Upper lobe of left lung (tissue), 6 donors: ENCODE measurements at places on chromosomes 4 and X. TPM values are rescaled to one million over a fixed set of nuclear protein-coding genes. Genes with fewer than 3 reads are reported as not detected.

DNA sequence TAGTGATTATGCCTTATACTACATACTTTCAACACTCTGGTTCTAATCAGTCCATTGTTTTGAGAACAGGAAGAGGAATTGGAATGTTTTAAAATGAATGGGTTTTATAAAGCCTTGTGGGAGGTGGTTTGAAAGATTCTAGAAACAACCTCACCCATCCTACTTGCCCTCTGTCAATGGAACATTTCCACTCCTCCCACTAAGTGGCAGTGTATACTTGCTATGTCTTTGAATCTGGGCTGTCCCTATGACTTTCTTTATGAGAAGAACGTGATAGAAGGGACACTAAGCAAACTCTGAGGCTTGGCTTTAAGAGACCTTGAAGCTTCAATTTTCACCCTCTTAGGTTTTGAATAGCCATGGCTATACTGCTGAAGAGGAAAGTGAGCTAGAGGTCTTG, 611.2 kb downstream of the PPP4R3C start:
- no peak for DNase-seq

DNA sequence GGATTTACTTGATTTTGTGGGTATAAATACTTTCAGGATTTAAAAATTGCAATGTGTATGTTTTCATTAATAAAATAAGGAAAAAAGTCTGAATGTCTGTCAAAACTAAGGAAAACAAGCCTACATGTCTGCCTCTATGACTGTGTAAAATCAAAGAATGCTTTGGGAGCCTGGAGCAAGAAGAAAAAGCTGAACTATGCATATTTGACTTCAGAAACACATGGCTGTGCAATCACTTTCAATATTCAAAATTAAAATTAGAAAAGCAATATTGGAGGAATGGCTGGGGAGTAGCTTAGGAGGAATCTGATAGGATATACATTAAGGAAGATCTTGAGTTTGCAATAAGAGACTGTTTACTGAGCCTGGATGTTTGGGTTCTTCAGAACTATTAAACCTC, 147.1 kb downstream of the ADAM29 start:
- no peak for DNase-seq

Gene HEPH
- total RNA-seq: 11.0 TPM

Gene CTAG2
- not detected for total RNA-seq

Gene DUSP21
- not detected for total RNA-seq
